Lung (tissue), 17 donors: ENCODE measurements at places on chromosomes 3 and 15. TPM values are rescaled to one million over a fixed set of nuclear protein-coding genes. Genes with fewer than 3 reads are reported as not detected.

- no peak for DNase-seq
Observed at GRCh38 chr3:123067689-123068600, 1.1 kb downstream of the PDIA5 start.

- DNase-seq: no peak
Observed at GRCh38 chr15:46111730-46112129, 476.9 kb downstream of the SQOR start.

DNA sequence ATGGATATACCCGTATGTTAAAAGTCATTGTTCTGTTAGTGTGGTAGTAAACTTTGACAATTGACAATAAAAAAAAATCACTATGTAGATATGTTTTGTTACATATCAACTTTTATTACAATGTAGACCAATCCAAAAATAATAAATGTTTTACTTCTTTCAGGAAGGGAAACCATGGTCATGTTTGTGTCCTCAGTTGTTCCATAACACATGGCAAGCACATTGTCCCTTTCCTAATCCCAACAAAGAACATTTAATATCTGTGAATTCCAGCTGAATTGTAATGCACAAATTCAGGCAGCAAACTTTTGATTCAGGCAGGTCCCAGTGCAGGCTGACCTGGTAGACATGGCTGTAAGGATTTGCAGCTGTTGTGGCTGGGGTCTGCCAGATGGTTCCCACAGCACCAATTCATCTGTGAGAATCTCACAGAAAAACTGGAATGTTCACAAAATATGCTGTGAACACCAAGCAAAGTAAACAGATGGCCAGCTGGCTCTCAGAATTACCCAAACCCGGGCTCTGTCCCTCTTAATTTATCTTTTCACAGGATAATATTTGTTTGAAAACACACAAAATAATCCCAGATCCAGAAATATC is 1.9 kb upstream of the SPG21 start:
- peak; percentile 81 for DNase-seq

DNA sequence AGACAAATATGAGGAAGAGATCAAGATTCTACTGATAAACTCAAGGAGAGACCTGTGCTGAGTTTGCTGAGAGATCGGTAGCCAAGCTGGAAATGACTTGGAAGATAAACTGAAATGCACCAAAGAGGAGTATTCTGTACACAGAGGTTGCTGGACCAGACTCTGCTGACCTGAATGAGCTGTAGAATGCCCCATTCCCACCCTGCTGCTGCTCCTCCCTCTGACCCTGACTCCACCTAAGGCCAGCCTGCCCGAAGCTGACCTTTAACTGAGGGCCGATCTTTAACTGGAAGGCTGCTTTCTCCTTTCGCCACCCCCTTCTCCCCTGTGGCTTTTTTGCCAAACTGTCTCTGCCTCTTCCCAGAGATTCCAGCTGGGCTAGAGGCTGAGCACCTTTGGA is 34.6 kb downstream of the CDIN1 start:
- DNase-seq: no peak

MAP6D1 gene
- polyA plus RNA-seq: 1.8 TPM

GRCh38 chr3:189845069-189845468 is 213.9 kb downstream of the TP63 start:
- DNase-seq: no peak

GRCh38 chr3:150521463-150521862 is 24.8 kb downstream of the SERP1 start:
- DNase-seq: no peak

GTF2A2 gene
- polyA plus RNA-seq: 121 TPM

- DNase-seq: no peak
Observed at GRCh38 chr3:60323651-60324050, 927.6 kb downstream of the FHIT start.

DNA sequence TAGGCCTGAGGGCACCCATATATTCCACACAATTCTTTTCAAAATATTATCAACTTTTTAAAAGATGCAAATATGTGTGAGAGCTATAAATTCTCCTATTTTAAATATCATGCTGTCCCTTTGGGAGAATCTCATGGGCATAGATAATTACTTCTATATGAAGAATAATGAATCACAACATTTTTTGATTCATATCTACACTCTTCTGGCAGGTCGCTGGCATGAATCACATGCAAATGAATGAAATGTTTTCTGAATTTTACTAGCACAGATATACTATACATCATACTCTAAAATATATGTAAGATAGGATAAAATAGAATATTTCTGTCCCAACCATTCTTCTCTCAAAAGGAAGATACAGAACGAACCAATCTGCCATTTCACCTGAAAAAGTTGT is 277.7 kb upstream of the KCNH8 start:
- DNase-seq: no peak

- DNase-seq: no peak
Observed at GRCh38 chr3:139118835-139119234, 74.1 kb upstream of the PRR23C start.

DNA sequence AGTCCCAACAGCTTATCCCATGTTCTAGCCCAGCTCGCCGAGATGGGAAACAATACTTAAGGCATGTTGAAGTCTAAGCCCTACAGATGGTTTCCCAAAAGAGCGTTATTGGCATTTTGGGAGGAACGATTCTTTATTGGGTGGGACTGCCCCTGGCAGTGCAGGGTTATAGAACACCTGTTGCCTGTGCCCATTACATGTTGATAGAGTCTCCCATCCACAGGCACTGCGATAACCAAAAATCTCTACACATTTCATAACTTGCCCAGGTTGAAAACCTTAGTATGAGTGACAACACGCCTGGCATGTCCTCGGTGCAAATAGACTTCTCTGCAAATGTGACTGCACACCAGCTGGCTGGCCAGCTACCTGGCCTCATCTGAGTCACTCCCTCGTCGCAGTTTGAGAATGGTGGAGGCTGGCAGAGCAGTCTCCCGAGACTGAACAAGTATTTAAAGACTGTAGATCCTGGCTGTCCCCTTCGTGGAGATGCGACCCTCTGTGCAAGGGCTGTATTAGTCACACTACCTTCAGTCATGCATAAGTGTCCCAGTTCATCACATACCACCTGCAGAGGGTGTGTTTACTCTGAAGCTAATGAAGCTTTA is 18.7 kb downstream of the ZNF80 start:
- no peak for DNase-seq
